ENCODE measurements at places on chromosomes 2 and 18.

- no peak for DNase-seq
These were observed 35.2 kb upstream of the NETO1 start for GRCh38 chr18:72903033-72903432.

GRCh38 chr2:84393829-84394228 is 65.3 kb downstream of the SUCLG1 start:
- no peak for DNase-seq

- no peak for DNase-seq
These were observed 712.0 kb upstream of the NXPH2 start for GRCh38 chr2:139492131-139492680.

DNA sequence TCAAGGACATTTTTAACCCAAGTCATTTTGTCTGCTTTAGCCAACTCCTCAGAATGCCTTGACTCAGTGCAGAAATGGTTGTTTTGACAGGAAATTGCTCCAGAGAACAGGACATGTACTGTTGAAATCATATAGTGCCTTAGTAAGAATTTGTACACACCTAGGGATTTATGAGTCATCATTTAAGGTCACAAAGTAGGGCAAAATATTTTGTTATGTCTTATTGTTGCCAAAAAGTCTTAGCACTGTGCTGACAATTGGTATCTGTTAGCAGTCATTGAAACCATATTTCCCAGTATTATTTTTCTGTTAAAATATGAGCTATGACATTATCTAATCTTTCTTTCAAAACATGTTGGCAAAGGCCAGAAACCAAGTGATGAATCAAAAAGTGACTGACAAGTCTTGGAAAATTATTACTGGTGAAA is 104.5 kb downstream of the OSBPL6 start:
- DNase-seq, result no peak

DNA sequence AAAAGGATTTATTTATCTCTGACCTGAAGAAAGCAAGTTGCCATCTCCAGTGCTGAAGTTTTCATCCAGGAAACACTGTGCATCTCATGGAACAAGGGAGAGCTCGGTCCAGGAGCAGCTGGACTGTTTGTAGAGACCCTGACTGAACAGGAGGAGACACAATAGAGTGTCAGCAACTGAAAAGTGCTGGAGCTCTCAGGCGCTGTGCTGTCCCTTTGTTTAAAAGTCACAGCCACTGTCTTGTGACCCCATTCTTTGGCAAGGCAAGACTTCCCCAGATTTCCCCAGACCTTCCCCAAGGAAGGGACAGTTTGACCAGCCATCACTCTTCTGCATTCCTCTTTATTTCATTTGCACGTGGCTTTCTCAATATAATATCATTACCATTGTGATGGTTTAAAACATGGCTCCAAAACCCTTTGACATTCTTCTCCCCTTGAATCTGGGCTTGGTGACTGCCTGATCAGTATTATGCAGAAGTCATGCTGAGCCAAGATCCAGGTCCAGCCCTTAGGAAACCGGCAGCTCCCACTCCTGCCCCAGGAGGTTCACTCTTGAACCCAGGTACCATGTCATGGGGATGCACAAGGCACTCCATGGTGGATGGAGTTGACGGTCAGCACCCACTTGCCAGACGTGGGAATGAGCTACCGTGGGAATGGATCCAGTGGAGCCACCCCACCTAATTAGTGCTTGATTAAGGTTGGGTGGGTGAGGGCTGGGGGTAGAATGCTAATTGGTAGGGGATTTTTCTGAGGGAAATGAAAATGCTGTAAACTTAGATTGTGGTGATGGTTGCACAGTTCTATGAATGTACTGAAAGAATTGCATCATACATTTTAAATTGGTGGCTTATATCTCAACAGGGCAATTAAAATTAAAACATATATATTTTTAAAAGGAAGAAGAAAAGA is 497.9 kb upstream of the RAB6C start:
- DNase-seq, result no peak

- no peak for DNase-seq
These were observed 94.5 kb upstream of the LMAN1 start for GRCh38 chr18:59453468-59453961.

DNA sequence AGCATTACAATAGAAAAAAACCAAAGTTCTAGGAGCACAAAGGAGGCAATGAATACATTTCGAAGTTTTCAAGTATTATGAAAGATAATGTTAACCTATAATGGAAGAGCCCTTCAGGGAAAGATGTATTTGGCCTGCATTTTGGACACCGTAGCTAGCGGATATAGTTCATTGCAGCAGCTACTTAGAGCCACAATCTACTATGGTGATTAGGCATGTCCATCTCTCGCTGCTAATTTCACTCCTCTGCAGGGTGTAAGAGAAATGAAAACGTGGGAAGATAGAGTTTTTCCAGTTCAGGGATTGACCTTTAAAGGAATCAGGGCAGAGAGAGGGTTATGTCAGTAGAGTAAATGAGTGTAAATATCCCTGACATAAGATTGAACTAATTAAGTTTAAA is 8.5 kb upstream of the CAVIN2 start:
- DNase-seq, result no peak

- no peak for DNase-seq
These were observed 8.5 kb downstream of the ZNF396 start for GRCh38 chr18:35368595-35368994.

DNA sequence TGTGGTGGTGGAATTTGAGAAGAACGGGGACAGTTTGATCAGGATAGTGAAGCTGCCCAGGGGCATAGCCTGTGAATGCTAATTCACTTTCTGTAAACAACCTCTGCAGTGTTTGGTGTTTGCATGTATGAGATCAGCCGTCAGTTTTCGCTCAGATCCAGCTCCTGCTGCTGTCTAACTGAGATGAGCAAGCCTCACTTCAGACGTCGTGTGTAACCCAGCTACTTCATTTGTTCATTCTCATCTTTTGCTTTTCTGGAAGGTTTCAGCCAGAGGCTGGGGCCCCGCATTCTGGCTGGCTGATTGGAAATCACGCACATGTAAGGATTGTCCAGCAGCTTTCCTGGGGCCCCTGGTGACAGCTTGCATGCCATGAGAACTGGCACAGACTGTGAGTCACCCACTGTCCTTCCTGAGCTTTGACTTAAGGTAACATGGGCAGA is 48.9 kb downstream of the LDLRAD4 start:
- peak; percentile 46 for DNase-seq

- no peak for DNase-seq
These were observed 46.7 kb downstream of the FANCL start for GRCh38 chr2:58194458-58194857.

DNA sequence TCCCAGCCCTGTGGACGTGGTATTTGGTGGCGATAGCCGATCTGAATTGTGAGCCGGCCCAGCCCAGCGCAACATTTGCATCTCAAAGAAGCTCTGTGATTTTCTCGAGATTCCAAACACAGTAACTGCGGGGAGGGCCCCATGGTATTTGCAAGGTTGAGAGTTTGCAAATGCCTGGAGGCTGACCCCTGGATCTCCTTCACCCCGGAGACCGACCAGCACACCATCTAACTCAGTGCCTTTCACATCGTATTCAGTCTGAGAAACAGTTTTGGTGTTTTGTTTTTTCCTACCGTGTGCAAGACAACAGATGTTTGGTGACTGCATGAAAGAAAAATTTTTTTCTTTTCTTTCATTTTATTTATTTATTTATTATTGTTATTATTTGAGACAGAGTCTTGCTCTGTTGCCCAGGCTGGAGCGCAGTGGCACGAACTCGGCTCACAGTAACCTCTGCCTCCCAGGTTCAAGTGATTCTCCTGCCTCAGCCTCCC is 40.3 kb downstream of the MYCN start:
- no peak for DNase-seq
